ENCODE measurements at places on chromosomes 3 and 15.

- DNase-seq: no peak
These were observed 11.8 kb downstream of the MYO1E start for GRCh38 chr15:59360896-59361295.

- no peak for DNase-seq
These were observed 18.6 kb downstream of the SH2D7 start for GRCh38 chr15:78110916-78111475.

- DNase-seq: no peak
These were observed 29.2 kb downstream of the STT3B start for GRCh38 chr3:31561891-31562290.

GRCh38 chr15:96472681-96473080 is 142.2 kb downstream of the NR2F2 start:
- DNase-seq: no peak

DNA sequence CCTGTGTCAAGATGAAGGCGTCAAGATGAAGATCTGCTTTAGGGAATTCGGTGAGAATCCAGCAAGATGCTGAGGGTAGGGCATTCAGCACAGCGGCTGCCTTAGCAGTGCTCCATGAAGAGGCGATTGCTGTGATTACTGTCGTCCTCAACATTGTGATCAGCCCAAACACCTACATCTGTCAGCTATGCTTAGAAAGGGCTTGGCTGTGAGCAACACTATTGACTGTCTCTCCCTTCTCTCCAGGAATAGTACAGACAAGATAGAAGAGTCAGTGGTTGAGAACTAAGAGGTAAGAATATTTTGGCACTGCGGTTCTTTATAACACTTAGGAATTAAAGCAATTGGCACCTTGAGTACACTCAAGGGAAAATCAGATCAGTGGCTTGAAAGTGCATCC is 91.3 kb downstream of the THBS1 start:
- no peak for DNase-seq

DNA sequence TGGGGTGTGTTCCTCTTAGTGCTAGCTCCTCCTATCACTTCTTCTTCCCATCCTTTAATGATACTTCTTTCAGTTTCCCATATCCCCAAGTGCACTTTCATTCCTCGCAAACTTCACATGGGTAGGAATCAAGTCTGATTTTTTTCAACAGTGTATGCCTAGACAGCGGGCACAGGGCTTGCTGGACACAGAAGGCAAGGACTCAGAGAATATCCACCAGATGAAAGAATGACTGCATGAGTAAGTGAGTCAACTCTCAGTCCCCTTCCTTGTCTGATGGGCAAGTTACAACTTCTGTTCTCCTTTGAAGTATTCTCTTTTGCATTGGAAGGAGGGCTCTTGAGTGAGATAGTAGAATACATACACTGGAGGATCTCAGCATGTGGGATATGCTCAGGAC is 3.1 kb upstream of the SQOR start:
- DNase-seq: no peak
